HTR-8/SVneo (cell line): ENCODE measurements at places on chromosomes 3 and 15.
A peak's percentile ranks its signal among the peaks of the same experiment; 100 is the strongest.

DNA sequence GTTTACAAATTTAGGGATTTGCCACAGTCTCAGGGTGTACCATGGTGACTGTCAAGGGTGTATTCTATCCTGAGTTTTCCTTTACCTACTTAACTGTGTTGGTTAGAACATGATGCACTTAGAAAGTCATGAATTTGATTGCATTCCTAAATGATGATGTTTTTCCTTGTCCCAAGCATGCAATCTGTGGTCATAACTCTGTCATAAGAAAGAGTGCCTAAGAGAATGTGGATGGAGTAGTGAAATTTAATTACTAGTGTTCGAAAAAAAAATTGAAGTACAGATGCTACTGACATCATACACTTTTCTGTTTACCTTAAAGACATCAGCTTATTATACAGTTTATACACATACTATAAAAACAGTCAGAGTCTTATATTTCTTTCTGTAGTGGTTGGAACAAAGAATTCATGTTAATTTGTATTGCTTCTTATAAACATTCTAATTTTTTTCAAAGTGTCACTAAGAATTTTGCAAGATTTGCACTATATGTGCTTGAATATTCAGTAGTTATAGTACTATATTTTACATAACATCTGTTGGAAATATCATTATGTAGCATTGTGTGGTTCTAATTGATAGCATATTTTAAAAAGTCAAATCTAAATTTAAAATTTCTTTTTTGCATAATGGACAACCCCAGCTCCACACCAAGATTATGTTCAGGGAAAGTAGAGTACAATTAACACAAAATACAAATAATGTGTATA lies 231.3 kb upstream of the KCNMB2 start:
- peak; percentile 27 for DNase-seq

- no peak for DNase-seq
Measured at GRCh38 chr15:87557881-87558280, 698.7 kb downstream of the NTRK3 start.

GRCh38 chr15:78065284-78065872 lies 12.1 kb downstream of the TBC1D2B start:
- peak; percentile 84 for DNase-seq

DNA sequence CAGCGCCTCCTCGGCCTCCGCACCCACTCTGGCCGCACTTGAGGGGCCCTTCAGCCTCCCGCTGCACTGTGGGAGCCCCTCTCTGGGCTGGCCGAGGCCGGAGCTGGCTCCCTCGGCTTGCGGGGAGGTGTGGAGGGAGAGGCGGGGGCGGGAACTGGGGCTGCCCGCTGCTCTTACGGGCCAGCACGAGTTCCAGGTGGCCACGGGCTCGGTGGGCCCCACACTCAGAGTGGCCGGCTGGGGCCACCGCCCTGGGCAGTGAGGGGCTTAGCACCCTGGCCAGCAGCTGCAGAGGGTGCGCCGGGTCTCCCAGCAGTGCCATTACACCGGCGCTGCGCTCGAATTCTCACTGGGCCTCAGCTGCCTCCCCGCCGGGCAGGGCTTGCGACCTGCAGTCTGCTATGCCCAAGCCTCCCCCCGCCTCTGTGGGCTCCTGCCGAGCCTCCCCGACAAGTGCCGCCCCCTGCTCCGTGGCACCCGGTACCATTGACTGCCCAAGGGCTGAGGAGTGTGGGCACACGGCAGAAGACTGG lies 167.1 kb upstream of the PLSCR5 start:
- no peak for DNase-seq

GRCh38 chr3:19226479-19226878 lies 78.2 kb downstream of the KCNH8 start:
- no peak for DNase-seq

- no peak for DNase-seq
Measured at GRCh38 chr3:41602121-41602520, 359.8 kb downstream of the ULK4 start.

GRCh38 chr3:154678041-154678654 lies 248.2 kb upstream of the GPR149 start:
- no peak for DNase-seq

GRCh38 chr15:48925714-48926223 lies 38.0 kb downstream of the SHC4 start:
- DNase-seq, result peak; percentile 77

DNA sequence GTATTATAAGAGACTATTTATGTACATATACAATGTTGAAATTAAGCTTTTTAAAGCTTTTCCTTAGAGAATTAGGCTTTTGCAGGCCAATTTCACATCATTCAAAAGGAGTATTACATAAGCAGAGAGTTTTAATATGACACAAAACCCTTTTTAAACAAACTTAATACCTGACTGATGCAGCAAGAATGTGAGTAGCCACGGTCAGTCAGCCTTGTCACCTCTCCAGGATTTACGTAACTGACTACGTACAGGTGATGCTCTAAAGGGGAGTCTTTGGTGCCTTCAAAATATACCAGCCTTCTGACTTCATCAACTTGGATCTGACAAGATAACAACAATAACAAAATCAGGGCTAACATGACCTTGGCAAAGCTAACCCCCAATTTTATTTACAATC lies 44.2 kb upstream of the IGDCC4 start:
- DNase-seq, result no peak

- DNase-seq, result no peak
Measured at GRCh38 chr3:16406579-16406978, 106.9 kb downstream of the RFTN1 start.

DNA sequence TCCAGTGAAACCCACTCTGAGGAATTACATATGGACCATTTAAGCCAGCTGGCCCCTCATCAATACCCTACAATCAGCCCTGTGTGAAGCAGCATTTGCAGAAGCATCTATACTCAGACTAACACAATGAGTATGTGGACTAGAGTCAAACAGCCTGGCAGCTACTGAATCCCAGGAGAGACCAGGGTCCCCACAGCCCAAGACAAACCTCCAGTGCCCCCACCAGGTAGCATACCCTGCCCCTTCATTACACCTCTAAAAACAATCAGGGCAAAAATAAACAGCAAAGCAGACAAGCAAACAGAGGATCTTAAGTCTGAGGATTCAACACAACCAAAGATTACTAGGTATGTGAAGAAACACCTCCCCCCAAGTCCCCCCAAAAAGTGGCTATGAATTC lies 157.4 kb downstream of the LEKR1 start:
- no peak for DNase-seq

GRCh38 chr15:100111125-100112060 lies 230.4 kb downstream of the ADAMTS17 start:
- DNase-seq, result peak; percentile 88

DNA sequence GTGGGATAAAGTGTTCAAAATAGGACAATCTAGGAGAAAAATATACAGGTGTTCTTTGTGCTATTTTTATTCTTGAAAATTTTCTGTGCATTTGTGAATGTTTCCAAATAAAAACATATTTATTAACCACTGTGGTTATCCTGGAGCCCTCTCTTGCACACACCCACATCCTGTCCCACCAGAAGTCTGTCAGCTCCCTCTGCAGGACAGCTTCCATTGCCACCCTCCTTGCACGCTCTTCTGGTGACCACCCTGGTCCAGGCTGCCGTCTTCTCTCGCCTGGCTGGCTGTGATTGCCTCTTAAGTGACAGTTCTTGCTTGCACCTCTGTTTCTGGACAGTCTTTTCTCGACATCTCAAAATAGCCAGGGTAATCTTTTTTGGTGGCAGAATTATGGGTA lies 394.0 kb downstream of the LRTM1 start:
- DNase-seq, result no peak

GRCh38 chr3:25911525-25912295 lies 121.8 kb downstream of the OXSM start:
- DNase-seq, result no peak

GRCh38 chr3:156681002-156681401 lies 6.6 kb downstream of the TIPARP start:
- no peak for DNase-seq

- DNase-seq, result no peak
Measured at GRCh38 chr3:158642474-158643210, 1.7 kb upstream of the GFM1 start.

DNA sequence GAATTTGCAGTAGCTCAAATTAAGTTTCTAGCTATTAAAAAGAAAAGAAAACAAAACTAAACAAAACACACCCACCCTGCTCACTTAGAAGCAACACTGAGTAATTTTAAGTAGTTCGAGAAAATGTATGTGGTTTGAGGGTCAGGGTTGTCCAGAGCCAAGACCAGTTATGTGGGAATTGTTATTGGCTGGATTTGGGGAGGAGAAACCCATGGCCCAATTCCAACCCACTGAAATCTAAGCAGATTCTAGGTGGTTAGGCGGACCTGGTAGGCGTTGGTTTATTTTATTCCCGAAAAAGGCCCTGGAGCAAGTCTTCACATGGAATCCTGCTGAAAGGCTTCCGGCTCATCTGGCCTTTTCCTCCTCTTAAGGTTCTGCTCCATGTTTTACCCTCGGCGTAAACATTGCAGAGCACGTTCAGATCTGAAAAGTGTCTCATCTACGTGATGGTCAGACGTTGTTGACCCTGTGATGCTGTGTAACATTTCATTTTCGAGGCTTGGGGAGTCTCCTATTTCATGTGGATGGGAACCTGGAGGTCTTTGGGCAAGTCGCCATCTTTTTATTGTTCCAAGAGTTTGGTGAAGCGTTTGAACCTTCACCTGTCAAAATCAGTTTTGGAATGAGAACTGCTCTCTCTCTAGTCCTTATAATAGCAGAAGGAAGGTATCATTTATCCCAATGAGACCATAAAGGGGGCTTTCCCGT lies 64.0 kb downstream of the FLNB start:
- no peak for DNase-seq

GRCh38 chr15:64180235-64180824 lies 17.5 kb upstream of the PPIB start:
- no peak for DNase-seq

DNA sequence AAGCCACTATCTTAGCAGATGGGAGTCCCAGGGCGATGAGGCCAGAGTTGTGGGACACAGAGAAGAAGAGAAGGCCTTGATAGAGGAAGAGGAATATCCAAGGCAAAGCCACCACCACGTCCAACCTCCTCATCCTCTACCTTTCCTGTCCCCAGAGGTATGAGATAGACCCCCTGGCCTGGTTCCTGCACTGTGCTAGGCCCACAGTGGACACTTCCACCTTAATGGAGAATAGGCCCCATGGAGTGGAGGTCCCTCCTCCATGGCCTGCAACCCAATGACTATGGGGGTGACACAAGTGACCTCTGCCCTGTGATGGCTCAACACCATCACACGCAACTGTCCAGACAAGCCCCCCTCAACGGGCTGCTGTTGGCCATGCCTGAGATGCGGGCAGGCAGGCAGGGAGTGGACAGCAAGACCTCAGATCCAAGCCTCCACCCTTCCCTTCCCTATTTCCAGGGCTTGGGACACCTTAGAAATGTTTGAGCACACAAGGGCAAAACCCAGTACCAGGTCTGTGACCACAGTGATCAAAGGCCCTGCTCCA lies 36.8 kb downstream of the GRAMD2A start:
- DNase-seq, result no peak

GRCh38 chr3:29827756-29828155 lies 546.9 kb downstream of the RBMS3 start:
- DNase-seq, result no peak

DNA sequence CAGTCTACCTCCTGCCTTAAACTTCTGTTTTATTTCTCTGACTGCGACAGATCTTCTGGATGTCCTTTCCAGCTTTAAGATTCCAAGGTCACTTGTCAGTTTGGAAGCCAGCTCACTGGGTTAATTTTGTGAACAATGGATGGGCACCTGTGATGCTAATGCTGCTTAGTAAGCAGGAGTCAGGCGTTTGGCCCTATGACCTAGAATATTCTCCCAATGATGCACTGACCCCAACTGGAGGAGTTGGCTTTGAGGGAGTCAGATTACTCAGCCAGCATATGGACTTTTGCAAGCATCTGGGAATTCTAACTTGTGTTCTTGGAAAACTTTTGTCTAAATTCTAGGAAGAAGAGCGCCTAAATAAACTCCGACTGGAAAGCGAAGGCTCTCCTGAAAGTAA lies 28.1 kb downstream of the HACD3 start:
- DNase-seq, result no peak

DNA sequence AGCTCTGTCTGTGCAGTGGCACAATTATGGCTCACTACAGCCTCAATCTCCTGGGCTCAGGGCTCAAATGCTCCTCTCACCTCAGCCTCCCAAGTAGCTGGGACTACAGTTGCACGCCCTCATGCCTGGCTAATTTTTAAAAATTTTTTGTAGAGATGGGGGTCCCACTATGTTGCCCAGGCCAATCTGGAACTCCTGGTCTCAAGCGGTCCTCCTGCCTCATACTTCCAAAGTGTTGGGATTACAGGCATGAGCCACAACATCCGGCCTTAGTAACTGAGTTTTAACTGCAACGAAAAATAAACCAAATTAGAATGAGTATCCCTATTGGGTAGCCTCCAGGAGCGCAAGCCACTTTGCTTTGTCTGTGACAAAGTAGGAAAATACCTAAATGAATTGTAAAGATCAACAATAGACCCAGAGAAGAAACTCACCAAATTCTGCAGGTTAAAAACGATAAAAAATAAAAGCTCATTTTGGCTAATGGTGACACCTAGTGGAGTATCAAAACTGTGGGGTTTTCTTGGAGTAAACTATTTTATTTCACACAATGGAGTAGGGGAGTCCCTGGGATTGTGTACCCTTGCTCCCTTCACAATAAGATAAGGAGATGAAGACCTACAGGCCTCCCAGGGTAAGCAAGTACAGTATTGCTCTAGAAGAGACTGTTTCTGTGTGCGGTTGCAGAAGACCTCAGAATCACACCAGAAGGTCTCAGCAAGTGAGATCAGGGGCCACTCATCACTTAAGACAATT lies 21.0 kb upstream of the CA12 start:
- peak; percentile 35 for DNase-seq

DNA sequence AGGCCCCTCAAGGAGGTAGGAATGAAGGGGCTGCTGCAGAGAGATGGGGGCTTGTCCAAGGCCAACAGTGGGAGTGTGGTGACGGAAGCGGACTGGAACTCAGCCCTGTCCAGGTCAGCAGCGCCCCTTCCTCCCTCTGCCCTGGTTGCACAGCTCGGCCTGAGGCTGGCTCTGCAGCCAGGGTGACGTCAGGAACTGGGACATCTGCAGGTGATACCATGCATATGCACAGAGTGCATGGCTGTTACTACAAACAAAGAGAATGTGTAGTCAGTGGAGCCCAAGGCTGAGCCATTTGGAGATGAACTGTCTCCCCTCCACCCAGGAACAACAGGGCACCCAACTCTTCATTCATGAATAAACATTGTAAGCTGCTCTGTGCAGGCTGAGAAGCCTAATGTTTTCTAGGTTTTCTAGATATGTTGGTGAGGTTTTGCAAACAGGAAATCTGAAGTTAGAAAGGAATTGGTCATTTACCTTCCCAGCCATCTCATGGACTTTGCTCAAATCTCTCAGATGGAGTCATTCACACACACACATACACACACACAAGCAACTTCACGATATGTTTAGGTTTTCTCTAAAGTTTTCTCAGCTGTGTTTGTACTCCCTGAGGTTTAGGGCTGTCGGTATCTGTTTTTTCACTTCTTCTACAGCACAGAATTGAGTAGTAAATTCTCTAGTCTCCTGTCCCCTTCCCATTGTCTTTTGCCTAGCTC lies 117.2 kb downstream of the TLE3 start:
- no peak for DNase-seq

- DNase-seq, result no peak
Measured at GRCh38 chr3:161557445-161558150, 61.0 kb downstream of the OTOL1 start.
